ENCODE measurements at places on chromosomes 16 and 17. TPM values are rescaled to one million over a fixed set of nuclear protein-coding genes. Genes with fewer than 3 reads are reported as not detected.

DNA sequence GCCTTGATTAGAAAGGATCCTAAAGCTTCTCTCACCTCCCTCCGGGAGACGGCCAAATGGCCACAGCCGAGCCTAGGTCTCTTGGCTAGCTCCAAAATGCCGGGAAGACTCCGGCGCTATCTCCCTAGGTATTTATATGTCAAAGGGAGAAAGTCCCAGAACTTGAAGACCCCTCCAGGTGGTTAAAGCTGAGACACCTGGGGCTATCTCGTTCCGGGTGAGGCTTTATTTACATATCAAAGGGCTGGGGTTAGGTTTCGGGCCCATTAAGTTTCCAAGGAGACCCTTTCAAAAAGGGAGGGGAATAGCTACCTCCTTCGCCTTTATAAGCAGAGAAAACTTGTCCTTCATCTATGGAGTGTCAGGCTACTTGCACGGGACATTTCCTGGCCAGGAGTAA lies 70.9 kb upstream of the KIFC3 start:
- no peaks in the 10 kb centered on the region for H3K36me3 ChIP-seq
- no peak overlapping the region for H3K4me3 ChIP-seq
- DNase-seq = no peak

DNA sequence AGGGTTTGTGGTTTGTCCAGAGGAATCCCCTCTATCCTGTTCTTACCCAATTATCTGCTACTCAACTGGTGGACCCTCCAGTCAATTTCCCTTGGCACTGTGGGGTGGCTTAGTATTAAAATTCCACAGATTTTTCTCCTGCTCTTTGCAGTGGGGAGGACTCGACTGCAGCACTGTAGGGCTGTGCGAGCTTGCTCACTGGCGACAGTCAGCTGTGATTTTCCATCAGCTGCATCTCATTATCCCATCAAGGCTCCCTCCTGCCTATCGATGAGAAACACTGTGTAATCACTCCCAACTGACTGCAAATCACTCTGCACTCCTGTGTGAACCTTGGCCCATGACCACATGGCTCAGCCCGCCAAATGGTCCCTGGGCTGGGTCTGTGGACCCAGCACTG lies 90.5 kb upstream of the MAF start:
- DNase-seq = no peak
- no peaks in the 10 kb centered on the region for H3K27me3 ChIP-seq
- H3K4me1 ChIP-seq = peaks cover 9% of the 10 kb centered on the region
- no peak overlapping the region for H3K27ac ChIP-seq

DNA sequence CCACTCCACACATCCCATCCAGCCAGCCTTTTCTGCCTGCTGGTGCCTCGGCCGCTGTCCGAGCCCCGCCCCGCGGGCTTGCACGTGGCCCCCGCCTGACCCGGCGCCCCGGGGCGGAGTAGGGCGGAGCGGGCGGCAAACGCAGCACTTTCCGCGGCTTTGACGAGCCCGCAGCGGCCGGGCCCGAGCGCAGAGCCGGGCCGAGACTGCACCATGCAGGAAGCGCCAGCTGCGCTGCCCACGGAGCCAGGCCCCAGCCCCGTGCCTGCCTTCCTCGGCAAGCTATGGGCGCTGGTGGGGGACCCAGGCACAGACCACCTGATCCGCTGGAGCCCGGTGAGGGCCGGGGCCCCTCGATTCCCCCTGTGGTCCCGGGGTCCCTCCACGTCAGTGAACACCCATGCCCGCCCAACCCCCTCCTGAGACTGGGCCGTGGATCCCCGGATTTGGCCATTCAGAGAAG lies at the start of gene HSF4:
Gene HSF4, plus strand, starts transcription at position 147 of the 463 bp plus-strand sequence. Its CDS starts 67 bp downstream, at position 214.
- DNase-seq = no peak
- H3K36me3 ChIP-seq = no peaks in the 10 kb centered on the region
- H3K4me1 ChIP-seq = peaks cover 25% of the 10 kb centered on the region
- H3K27me3 ChIP-seq = peaks cover 68% of the 10 kb centered on the region

GRCh38 chr16:21175397-21175796 lies 16.9 kb downstream of the LDAF1 start:
- peaks cover 6% of the 10 kb centered on the region for H3K36me3 ChIP-seq
- H3K4me3 ChIP-seq = no peak overlapping the region

GRCh38 chr17:17533901-17534441 lies 37.8 kb upstream of the RASD1 start:
- DNase-seq = no peak
- H3K27ac ChIP-seq = no peak overlapping the region
- no peak overlapping the region for H3K4me3 ChIP-seq

DNA sequence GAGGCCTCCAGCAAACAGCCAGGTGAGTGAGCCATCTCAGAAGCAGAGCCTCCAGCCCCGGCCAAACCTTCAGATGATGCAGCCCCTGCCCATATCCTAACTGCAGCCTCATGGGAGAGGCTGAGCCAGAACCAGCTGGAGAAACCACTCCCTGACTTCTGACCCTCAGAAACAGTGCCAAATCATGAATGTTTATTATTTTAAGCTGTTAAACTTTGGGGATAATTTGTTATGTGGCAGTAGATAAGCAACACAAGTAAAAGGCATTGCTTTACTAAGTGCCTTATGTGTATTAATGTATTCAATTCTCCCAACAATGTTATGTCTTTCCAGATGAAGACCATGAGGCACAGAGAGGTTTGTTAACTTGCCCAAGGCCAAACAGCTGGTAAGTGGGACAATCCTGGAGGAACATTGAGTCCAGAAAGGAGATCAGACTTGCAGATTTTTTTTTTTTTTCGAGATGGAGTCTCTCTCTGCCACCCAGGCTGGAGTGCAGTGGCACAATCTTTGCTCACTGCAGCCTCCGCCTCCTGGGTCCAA lies 59.6 kb downstream of the SOCS1 start:
- no peaks in the 10 kb centered on the region for H3K36me3 ChIP-seq
- H3K4me1 ChIP-seq = peaks cover 11% of the 10 kb centered on the region
- H3K27me3 ChIP-seq = peaks cover 4% of the 10 kb centered on the region
- H3K27ac ChIP-seq = no peak overlapping the region
- peak; percentile 66 for DNase-seq

- peak; percentile 10 for DNase-seq
- H3K27ac ChIP-seq = no peak overlapping the region
- no peaks in the 10 kb centered on the region for H3K27me3 ChIP-seq
- H3K36me3 ChIP-seq = no peaks in the 10 kb centered on the region
Measured at GRCh38 chr17:73820686-73821448, 176.6 kb upstream of the SDK2 start.

DNA sequence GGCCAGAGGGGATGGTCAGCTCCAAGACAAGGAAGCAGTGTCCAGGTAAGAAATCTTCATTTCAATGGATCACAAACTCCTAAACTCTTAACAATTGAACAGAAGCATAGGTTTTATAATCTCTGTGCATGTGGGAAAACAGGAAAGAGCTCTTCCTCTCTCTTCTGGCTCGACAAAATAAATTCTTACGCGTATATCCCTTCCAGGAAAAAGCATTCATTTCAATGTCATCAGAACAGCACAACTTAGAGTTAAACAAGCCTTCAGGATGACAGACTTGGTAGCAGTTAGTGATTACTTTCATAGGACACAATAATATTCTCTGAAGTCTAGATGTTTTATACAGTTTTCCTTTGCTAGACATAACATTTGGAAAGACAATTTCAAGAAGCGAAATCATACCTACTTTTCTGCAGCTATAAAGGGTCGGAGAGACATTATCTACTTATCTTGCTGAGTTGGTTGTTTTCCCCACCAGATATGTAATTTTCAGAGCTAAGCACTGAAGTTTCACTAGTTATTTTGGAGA lies 19.3 kb upstream of the SLC35G3 start:
- H3K27me3 ChIP-seq = no peaks in the 10 kb centered on the region
- H3K36me3 ChIP-seq = no peaks in the 10 kb centered on the region
- no peak overlapping the region for H3K27ac ChIP-seq
- no peaks in the 10 kb centered on the region for H3K4me1 ChIP-seq
- H3K4me3 ChIP-seq = no peak overlapping the region

- peaks cover 14% of the 10 kb centered on the region for H3K4me1 ChIP-seq
- no peak overlapping the region for H3K27ac ChIP-seq
- no peak for DNase-seq
- no peaks in the 10 kb centered on the region for H3K36me3 ChIP-seq
Measured at GRCh38 chr16:631808-632358, 1.1 kb downstream of the WFIKKN1 start.

Gene DRC3
- 1.1 TPM for total RNA-seq

Gene PLLP
- total RNA-seq = 0.93 TPM

- no peaks in the 10 kb centered on the region for H3K36me3 ChIP-seq
- no peaks in the 10 kb centered on the region for H3K27me3 ChIP-seq
- H3K4me1 ChIP-seq = peaks cover 31% of the 10 kb centered on the region
- H3K4me3 ChIP-seq = no peak overlapping the region
Measured at GRCh38 chr16:89442990-89443726, 47.2 kb downstream of the ANKRD11 start.

Gene GAS2L2
- 0.07 TPM for total RNA-seq

Gene HS3ST6
- not detected for total RNA-seq

GRCh38 chr16:83689385-83689831 lies 118.4 kb upstream of the HSBP1 start:
- no peak overlapping the region for H3K27ac ChIP-seq
- H3K36me3 ChIP-seq = no peaks in the 10 kb centered on the region
- H3K27me3 ChIP-seq = peaks cover 3% of the 10 kb centered on the region
- H3K4me1 ChIP-seq = peaks cover 4% of the 10 kb centered on the region
- peak; percentile 98 for DNase-seq

GRCh38 chr17:7491583-7491982 lies 7.4 kb downstream of the POLR2A start:
- H3K4me1 ChIP-seq = peaks cover 4% of the 10 kb centered on the region
- H3K4me3 ChIP-seq = no peak overlapping the region
- no peak for DNase-seq
- H3K27ac ChIP-seq = no peak overlapping the region

DNA sequence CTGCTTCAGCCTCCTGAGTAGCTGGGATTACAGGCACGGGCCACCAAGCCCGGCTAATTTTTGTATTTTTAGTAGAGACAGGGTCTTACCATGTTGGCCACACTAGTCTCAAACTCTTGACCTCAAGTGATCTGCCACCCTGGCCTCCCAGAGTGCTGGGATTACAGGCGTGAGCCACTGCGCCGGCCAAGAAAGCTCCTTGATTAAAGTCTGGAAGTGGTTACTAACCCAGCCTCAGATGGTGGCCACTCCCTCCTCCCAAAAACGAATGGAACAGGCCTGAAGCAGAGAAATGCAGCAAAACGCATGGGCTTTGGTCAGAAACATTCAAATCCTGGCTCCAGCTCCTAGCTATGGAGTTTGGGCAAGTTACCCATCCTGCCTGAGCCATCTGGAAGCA lies 11.3 kb downstream of the FKBP10 start:
- no peak overlapping the region for H3K27ac ChIP-seq
- no peak overlapping the region for H3K4me3 ChIP-seq
- H3K4me1 ChIP-seq = no peaks in the 10 kb centered on the region
- H3K36me3 ChIP-seq = peaks cover 15% of the 10 kb centered on the region
- no peak for DNase-seq

Gene WFDC1
- total RNA-seq = not detected

DNA sequence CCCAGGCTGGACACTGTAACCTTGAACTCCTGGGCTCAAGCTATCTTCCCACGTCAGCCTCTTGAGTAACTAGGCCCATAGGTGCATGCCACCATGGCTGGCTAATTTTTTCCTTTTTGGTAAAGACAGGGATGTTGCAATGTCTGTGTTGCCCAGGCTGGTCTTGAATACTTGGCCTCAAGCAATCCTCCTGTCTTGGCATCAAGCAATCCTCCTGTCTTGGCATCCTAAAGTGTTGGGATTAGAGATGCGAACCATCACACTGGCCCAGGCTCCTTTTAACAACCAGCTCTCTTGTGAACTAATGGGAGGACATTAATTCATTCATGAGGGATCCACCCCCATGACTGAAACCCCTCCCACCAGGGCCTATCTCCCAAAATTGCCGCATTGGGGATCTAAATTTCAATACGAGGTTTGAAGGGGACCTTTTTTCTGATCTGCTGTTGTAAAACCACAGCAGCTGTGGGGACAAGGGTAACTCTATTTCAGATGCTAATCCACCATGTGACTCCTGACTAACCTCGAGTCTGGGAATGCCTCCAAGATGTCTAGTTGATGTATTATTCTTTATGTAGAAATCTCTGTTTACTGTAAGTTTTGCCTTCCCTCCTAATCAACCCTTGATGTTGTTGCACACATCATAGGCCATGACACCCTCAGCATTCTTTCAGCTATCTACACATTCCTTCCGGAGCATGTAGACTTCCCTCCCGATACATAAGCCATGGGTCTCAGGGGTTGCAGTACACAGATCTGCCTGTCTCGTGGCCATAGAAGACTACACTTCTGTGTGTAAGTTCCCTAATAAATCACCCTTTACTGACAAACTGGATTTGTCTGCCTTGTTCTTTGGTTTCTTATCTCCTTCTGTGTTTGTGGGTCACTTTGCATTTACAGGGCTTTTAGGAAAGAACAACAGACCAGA lies 37.6 kb downstream of the RNF112 start:
- H3K27me3 ChIP-seq = peaks cover 10% of the 10 kb centered on the region
- H3K27ac ChIP-seq = peak overlapping the region; percentile 62
- H3K4me3 ChIP-seq = peak overlapping the region; percentile 1
- peak; percentile 98 for DNase-seq
- peaks cover 24% of the 10 kb centered on the region for H3K4me1 ChIP-seq
- H3K36me3 ChIP-seq = no peaks in the 10 kb centered on the region

DNA sequence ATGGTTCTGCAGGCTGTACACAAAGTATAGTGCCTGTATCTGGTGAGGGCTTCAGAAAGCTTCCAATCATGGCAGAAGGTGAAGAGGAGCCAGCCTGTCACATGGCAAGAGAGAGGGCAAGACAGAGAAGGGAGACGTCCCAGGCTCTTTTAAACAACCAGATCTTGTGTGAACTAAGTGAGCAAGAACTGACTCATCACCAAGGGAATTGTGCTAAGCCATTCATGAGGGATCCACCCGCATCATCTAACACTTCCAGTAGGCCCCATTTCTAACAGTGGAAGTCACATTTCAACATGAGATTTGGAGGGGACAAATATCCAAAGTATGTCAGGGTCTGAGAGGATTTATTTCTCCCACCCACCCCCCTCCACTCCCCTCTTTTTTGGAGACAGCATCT lies 56.2 kb upstream of the ELAC2 start:
- no peak for DNase-seq
- no peak overlapping the region for H3K27ac ChIP-seq
- no peaks in the 10 kb centered on the region for H3K27me3 ChIP-seq
- no peaks in the 10 kb centered on the region for H3K36me3 ChIP-seq
- H3K4me1 ChIP-seq = no peaks in the 10 kb centered on the region
- no peak overlapping the region for H3K4me3 ChIP-seq

Measured in astrocyte (in vitro differentiated cells and primary cell).